ENCODE measurements at places on chromosomes 2 and 18. TPM values are rescaled to one million over a fixed set of nuclear protein-coding genes. Genes with fewer than 3 reads are reported as not detected.

The FASTKD1 gene
- total RNA-seq: 31.0 TPM

The C18orf54 gene
- total RNA-seq: 4.8 TPM

The CTNNA2 gene
- not detected for total RNA-seq

The APOB gene
- total RNA-seq: not detected

The GCG gene
- total RNA-seq: not detected

DNA sequence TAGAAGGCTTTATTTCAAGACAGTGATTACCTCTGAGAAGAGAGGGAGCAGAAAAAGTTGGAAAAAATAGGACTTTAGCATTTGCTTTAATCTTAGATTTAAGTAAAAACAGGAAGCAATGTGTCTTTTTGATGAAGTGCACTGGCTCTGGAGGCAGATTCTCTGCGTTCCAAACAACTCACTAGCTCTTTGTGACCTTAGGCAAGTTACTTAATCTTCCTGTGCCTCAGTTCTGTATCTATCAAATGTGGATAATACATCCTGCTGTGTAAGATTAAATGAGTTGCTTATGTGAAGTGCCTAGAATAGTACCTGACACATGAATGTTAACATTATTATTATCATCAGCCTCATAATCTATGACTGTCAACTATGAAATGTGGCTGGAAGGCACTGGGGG lies 42.3 kb downstream of the RPRD1A start:
- H3K27me3 ChIP-seq: no peaks in the 10 kb centered on the region
- no peak for DNase-seq
- H3K27ac ChIP-seq: no peak overlapping the region
- H3K4me1 ChIP-seq: no peaks in the 10 kb centered on the region
- peaks cover 42% of the 10 kb centered on the region for H3K36me3 ChIP-seq

DNA sequence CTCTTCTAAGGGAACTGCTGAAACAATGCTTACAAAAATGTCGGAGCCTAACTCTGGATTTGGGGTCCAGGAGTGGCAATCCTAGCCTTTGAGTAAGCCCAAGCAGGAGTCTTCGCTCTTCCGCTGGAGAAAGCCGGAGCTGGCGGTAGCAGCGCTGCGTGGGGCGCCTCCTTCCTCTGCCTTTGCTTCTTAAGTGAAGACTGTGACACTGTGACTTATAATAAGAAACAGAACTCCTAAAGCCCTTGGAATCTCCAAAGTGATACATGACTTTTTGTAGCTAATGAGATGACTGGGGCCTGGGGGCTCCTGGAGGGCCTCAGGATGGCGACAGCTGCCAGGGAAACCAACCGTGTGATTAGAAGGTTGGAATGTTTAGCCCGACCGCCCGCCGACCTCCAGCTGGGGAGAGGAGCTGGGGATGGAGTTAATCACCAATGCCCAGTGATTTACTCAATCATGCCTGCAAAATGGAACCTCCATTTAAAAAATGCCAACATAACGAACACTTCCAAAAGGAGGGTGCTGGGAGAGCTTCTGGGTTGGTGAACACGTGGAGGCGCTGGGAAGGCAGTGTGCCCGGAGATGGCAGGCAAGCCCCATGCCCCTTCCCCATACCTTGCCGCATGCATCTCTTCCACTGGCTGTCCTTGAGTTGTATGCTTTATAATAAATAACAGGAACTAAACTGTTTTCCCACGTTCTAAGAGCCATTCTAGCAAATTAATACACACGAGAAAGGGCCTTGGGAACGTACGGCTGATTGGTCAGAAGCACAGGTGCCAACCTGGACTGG lies 29.0 kb upstream of the MAL start:
- H3K36me3 ChIP-seq: no peaks in the 10 kb centered on the region
- no peak overlapping the region for H3K4me3 ChIP-seq

DNA sequence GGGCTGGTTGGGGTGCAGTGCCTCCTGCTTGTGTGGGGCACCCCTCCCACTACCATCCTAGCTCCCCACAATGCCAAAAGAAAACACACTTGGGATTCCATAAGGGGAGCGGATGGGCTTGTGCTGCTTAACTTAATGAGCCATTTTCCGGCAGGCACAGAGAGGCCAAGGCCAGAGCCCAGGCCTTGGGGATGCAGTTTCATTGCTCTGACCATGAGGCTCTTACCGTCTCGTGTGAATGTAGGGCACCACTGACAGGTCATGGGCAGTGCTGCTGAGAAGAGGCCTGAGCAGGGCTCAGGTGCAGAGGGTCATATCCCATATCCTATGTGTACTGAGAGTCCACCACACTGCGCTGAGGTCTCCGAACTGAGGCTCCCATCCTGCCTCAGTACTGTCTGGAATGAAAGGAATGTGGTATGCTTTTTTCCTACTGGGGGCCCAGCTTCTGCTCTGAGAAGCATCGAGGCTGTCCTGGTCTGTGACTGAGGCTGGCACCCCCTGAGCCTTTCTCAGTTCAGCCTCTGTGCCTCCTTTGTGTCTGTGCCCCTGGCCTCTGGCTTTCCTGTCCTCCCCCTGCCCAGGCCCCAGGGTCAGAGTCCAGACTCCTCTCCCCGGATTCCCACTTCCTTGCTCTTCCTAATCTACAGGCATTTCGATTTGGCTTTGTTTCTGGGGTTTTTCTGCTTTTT lies 45.2 kb upstream of the MAPRE3 start:
- H3K36me3 ChIP-seq: no peaks in the 10 kb centered on the region
- H3K4me1 ChIP-seq: peaks cover 4% of the 10 kb centered on the region
- no peak overlapping the region for H3K4me3 ChIP-seq
- peaks cover 6% of the 10 kb centered on the region for H3K27me3 ChIP-seq
- no peak overlapping the region for H3K27ac ChIP-seq
- no peak for DNase-seq

GRCh38 chr2:219184121-219184520 lies 6.0 kb downstream of the RETREG2 start:
- peaks cover 2% of the 10 kb centered on the region for H3K36me3 ChIP-seq
- no peak for DNase-seq
- peaks cover 19% of the 10 kb centered on the region for H3K4me1 ChIP-seq
- no peaks in the 10 kb centered on the region for H3K27me3 ChIP-seq
- H3K4me3 ChIP-seq: no peak overlapping the region

DNA sequence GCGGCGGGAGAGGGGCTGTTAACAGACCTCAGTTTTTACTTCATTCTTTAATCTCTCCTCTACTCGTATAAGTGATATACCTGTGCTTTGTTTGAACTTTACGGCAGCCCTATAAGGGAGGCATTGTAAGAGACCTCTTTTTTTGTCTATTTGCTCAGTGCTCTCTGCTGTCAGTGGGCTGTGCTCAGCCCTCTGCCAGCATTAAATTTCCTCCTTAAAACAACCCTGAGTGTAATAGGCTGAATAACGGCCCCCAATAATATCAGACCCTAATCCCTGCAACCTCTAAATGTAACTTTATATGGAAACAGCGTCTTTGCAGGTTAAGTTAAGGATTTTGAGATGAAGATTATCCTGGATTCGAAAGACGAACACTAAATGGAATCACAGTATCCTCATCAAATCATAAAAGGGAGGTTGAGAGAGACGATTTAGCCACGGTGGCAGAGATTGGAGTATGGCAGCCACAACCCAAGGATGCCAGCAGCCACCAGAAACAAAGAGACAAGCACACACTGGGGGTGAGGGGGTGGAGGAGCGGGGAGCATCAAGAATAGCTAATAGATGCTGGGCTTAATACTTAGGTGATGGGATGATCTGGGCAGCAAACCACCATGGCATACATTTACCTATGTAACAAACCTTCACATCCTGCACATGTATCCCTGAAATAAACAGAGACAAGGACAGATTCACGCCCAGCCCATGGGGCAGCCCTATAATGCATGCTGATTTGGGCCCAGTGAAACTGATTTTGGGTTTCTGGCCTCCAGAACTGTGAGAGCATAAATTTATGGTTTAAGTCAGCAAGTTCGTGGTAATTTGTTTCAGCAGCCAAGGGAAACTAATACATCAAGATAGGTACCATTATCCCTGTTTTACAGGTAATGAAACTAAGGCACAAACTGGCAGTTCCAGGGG lies 894 bp upstream of the FARSB start:
- no peaks in the 10 kb centered on the region for H3K36me3 ChIP-seq
- peaks cover 26% of the 10 kb centered on the region for H3K4me1 ChIP-seq
- peak overlapping the region; percentile 98 for H3K27ac ChIP-seq
- DNase-seq: peak; percentile 10

DNA sequence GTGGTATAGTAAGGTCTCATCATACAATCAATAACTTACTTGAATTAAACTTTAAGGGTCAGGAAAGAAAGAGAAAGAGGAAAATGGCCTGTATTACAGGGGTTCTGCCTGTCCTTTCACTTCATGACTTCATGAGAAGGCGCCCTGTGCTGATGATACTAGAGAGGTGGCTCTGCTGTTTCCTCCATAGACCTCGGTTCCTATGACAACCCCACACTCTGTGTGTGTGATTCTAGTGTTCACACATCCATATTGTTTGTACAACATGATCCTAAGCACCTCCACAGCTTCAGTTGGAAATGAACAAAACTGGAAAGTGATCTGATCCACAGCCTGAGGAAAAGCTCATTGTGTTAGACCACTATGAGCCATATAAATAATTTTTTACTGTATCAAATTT lies 7.0 kb upstream of the REEP1 start:
- peaks cover 16% of the 10 kb centered on the region for H3K27me3 ChIP-seq
- no peak for DNase-seq
- no peaks in the 10 kb centered on the region for H3K4me1 ChIP-seq
- no peaks in the 10 kb centered on the region for H3K36me3 ChIP-seq
- H3K27ac ChIP-seq: no peak overlapping the region

GRCh38 chr2:151262629-151263028 lies 966 bp upstream of the RBM43 start:
- H3K4me1 ChIP-seq: peaks cover 12% of the 10 kb centered on the region
- H3K36me3 ChIP-seq: no peaks in the 10 kb centered on the region
- H3K27me3 ChIP-seq: no peaks in the 10 kb centered on the region
- no peak for DNase-seq
- no peak overlapping the region for H3K27ac ChIP-seq
- no peak overlapping the region for H3K4me3 ChIP-seq

All from B cell (primary cell).